ENCODE measurements at places on chromosomes 7 and 10. TPM values are rescaled to one million over a fixed set of nuclear protein-coding genes. Genes with fewer than 3 reads are reported as not detected.

ANK3 gene
- 35.1 TPM for polyA plus RNA-seq

ATOH7 gene
- polyA plus RNA-seq, result not detected

DNA sequence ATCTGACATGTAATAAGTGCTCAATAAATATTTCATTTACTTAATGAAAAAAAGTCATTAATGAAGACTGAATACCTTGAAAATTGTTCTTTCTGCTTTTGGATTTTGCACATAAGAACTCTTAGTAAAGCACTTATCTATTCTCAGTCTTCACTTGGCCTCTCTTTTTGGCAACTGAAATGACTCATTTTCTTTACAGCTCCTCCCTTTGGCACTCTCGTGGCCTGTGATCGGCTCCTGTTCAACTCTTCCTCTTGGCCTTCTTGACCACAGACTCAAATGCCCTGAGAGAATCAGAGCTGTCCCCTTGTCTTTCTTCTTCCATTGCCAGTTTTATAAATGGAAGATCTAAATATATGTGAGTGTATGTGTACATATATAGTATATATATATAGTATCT, 54.2 kb downstream of the FOXP2 start:
- no peak for DNase-seq

ADCY1 gene
- polyA plus RNA-seq, result 2.8 TPM

- no peak for DNase-seq
These were observed 320.2 kb downstream of the AHR start for GRCh38 chr7:17618652-17618974.

DNA sequence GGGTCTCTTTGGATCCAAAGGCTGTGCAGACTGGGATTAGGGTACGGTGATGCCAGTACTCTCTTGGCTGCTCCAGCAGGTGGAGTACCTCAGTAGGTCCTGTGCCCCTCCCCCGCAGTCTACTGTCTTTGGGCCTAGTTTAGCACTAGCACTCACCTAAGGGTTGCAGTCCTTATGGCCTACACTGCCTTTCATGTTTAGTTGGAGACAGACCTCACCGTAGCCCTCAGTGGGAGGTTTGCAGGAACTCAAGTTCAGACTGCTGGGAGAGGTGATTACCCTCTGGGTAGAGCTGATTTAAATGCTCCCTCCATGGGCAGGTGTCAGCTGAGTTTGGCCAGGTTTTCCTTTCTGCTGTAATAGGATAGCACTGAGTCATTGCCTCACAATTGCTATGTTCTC, 210.8 kb upstream of the TMEM196 start:
- no peak for DNase-seq
